ENCODE measurements at places on chromosomes 11 and 22.

DNA sequence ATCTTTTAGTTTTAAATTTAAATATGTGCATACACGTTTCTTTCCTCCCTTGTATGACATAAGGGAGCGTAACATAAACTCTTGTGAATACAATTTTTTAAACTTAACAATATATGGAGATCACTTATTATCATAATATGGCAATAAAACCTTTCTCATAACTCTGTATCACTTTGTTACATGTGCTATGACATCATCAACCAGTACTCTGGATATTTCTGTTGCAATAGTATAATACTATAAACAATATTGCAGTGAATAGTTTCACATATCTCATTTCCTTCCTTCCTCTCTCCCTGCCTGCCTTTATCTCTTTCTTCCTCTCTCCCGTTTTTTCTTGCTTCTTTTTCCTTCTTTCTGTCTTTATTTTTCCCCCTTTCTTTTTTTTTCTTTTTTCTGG lies 1278.0 kb upstream of the CNTN5 start:
- no peak for DNase-seq

DNA sequence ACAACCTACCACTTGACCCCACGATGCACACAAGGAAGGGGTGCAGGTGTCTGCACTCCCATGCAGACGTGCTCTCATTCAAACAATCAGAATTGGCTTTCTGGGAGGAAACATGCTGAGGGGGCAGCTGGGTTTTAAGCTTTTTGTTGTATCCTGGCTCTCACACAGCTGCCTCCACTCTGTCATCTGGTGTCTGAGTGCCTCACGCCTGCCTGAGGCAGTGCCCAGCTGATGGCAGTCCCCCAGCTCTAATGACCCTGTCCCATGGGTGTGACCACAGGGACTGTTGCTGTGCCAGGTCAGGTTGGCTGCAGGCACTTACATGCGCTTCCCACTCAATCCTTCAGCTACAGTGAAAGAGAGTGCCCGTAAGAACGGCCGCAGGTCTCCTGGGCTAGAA lies 53.7 kb downstream of the ARFGAP3 start:
- DNase-seq, result no peak

DNA sequence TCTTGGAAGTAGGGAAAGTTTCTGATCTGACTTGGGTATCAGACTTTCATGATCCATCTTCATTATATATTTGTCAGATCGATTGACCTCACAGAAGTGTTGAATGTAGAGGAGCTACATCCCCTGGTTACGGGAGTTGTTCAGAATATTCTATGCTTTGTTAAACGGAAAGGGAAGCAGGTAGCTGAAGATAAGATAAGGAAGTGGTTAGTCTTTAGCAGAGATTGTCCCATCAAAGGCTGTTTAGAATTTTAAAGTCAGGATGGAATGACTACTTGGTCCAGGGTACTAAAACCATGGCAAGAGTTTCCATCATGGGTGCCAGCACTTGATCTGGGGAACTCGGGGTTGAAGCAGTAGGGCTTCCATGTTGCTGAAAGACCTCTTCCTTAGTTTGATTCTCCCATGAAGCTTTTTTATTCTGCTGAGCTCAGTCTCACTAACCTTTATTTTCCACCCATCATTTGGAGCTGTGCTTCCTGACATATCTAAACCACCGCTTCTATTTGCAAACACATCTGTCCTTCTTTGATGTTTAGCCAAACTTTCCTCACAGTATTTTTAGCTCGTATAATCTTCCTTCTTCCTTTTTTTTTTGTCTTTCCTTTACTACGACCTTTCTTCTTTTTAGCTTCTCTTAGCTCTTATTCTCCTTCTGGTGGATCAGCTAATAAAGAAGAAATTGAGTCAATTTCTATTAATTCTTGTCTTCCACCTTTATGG lies 4.0 kb upstream of the C22orf31 start:
- DNase-seq, result no peak

DNA sequence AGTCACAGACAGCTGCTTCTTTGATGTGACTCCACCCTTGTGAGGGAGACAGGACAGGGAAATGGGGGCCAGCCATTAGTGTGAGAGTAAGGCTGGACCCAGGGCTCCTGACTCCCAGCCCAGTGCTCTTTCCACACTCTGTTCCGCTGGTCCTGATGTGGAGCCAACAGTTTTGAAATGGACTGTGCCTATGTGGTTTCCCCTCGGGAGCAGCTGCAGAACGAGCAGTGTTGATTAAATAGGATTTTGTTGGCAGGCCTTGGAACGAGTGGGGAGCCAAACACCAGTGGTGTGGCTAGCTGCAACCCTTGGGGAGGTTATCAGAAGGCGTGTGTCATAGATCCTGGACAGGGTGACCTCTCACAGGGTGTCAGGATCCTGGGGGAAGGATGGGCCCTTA lies 66.5 kb upstream of the AMPD3 start:
- no peak for DNase-seq

DNA sequence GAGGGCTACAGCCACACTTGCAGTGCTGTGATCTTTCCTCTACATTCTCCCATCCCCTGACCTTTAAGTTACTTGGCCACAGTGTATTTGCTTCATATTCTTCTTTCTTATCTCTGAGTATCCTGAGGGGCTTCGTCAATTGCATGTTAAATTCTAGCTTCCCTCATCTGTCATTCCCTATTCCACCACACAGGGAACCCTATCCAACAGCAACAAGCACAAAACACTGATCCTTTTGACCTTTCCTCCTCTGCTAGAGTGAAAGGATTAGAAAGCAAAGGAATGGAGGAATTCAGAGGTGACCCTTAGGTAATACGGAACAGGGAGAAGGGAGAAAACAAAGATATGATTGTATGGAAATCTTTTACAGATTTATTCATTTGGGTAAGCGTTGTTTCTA lies 1061.7 kb upstream of the TENM4 start:
- DNase-seq, result no peak

DNA sequence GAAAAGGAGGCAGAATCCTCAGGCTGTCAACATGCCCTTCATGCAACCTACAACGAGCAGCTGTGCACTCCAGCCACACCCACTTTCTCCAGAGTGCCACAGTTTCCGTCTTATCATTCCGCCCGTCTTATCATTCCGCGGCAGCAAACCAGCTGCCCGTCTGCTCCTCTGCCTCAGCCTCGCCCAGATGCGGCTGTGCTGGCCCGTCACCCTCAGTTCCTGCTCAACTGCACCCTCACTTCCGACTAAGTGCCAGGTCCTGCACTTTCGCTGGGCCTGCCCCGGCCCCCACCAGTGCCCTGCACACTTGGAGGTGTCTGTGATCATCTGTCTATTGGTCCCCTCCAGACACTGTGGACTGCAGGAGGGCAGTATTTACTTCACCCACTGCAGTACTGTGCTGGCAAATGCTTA lies 43.7 kb downstream of the MICAL3 start:
- peak; percentile 22 for DNase-seq

DNA sequence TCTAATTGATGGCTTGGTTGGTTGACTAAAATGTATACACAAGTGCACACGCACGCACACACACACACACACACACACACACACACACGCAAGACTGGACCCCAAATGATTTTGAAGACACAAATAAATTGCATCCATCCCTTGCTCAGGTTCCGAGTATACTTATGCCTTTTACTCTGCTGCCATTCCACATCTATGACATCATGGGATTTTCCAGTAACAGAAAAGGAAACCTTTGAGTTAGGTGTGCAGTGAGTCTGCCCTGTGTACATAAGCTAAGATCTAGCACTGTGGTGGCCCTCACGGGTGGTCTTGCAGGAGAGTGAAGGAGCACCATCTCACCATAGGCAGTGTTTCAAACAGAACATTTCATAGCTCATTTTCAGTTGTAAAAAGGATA lies 20.5 kb upstream of the LARGE1 start:
- DNase-seq, result no peak

DNA sequence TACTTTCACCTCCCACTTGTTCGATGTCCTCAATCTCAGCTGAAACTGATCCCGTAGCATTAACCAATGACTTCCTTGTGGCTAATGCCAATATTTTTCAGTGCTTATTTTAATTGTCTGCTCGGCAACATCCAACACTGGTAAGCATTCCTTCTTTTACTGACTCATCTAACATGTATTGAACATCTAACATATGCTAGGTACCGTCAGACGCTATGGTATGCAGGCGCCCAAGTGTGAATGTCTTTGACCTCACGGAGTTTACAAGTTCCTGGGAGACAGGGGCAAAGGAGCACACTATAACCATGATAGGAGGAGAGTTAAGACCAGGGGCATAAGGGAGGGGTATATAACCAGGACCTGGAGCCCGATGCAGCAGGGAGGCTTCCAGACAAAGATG lies 1.7 kb downstream of the BRMS1 start:
- no peak for DNase-seq

DNA sequence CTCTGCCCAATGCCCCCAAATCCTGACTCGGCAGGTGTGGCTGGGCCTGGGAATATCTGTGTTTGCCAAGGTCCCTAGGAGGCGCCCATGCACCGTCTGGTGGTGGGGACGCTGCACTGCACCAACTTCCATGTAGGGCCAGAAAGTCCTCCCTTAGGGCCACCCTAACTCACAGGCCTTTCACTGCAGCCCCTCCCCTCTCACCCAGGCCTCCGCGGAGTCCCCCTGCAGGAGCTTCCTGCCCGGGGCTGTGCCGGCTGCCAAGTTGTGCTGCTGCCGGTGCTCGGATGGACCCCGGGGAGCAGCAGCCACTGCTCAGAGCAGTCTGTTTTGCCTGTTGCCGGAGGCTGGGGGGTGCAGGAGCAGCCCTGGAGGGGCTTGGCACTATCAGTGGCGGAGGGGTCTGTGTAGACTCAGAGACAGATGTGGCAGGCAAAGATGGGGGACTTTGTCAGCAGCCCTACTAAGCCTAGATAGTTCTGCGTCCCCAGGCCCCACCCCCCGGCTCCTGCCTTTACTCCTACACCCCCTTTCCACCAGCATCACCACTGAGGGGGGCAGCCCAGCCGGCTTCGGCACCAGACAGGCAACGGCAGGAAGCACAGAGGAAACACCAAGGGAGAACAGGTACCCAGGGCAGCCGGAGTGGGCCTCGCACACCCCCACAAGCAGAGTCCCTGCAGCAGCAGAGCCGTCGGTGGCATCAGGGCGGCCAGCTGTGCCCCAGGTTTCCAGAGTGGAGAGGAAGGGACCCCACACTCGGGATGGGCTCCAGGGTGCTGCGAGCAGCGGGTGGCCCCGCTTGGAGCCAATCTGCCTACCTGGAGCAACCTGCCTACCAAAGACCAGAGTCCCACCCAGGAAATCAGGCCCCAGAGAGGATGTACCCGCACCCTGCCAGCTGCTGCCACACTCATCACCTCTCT lies 124.3 kb downstream of the TRIM29 start:
- no peak for DNase-seq

DNA sequence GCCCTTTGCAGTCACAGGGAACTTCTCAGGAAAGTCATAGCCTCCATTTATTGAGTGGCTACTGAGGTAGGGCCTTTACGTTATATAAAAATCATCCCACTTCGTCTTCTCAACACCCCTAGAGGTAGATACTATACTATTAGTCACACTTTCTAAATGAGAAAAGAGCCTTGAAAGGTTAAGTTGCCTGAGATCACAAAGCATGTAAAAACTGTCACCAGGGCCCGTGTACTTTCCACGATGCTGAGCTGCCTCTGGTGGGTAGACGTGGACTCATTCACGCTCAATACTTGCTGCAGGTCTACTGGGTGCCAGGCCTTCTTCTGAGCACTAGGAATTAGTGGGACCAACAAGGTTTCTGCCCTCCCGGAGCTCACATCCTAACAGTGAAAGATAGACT lies 16.3 kb downstream of the CHRDL2 start:
- no peak for DNase-seq

DNA sequence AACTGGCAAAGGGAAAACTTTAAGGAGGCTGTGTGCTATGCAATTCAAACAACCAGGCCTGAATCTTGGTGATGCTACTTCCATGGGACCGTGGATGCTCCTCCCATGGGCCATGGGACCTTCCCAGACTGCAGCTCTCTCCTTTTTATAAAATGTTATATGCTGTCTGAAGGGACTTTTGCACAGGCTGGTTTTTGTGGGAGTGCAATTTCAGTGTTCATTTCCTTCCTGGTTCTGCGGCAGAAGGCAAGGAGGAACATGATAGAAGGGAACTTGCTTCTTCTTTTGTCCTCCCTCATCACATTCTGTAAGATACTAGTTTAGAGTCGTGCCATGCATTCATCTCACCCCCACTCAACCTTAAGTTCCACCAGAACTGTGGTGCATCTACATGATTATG lies 68.9 kb downstream of the C11orf58 start:
- DNase-seq, result no peak

DNA sequence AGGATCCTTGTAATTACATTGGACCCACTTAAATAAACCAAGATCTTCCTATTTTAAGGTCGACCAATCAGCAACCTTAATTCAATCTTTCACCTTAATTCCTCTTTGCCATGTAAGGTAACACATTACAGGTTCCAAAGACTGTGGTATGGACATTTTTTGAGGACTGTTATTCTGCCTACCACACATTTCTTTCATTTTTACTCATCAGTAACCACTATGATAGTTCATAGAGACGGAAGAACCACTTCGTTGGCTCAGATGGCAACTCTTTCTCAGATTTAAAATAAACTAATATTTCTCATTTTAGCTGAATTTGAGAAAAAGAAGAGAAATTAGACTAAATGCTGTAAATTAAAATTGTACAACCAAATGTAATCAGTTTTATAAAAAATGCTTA lies 96.3 kb downstream of the PAX6 start:
- no peak for DNase-seq

GRCh38 chr11:133606124-133606523 lies 73.8 kb upstream of the OPCML start:
- DNase-seq, result no peak

- no peak for DNase-seq
Measured at GRCh38 chr11:113048820-113049768, 87.9 kb downstream of the NCAM1 start.

GRCh38 chr11:64010783-64011182 lies 24.5 kb downstream of the OTUB1 start:
- DNase-seq, result no peak

DNA sequence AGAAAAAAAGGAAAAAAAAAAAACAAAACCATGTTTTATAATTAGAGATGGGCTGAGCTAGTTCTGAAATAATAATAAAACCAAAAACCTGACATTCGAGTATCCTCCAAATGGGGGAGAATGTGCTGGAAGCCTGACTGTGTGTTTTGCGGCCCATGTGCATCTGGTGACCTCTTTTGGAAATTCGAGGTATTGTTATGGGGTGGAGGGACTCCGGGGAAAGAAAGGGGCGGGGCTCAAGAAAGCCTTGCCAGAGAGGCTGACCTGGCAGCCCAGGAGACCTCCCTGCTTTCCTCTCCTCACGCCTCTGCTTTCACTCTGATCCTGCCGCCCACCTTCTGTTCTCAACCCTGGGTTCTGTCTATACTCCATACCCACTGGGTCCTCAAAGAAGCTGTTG lies 72.9 kb downstream of the CTTN start:
- DNase-seq, result no peak

All from CD8-positive, alpha-beta memory T cell (primary cell).